ENCODE measurements at places on chromosomes 5 and 9.

DNA sequence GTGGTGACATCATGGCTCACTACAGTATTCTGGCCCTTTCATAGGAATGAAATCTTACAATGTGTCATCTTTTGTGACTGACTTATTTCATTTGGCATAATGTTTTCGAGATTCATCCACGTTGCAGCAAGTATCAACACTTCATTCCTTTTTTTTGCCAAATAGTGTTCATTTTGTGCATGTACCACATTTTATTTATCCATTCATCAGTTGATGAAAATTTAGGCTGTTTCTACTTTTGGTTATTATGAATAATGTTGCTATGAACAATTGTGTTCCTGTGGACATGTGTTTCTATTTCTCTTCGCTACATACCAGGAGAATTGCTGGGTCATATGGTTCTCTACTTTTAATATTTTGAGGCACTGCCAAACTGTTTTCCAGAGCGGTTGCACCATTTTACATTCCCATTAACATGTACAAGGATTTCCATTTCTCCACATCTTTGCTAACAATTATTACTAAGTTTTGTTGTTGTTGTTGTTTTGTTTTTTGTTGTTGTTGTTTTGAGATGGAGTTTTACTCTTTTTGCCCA, 43.5 kb downstream of the RMI1 start:
- no peak for DNase-seq

DNA sequence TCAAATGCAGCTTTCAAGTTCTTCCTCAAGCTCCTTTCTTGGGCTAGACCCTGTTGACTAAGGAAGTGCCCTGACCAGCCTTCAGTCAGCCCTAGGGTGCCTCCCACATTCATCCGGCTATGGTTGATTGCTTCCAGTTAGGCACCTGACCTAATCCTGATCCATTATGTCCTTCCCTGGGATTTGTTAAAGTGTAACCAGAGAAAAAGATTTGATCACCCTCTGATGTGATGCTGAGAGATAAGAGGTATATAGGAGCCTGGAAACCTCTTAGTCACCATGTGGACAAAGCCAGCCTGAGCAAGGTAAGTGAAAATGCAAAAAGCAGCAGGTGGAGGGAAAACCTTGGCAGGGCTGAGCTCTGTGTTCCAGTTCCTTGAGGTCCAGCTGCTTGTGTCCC, 178.8 kb upstream of the ERCC6L2 start:
- DNase-seq: no peak

DNA sequence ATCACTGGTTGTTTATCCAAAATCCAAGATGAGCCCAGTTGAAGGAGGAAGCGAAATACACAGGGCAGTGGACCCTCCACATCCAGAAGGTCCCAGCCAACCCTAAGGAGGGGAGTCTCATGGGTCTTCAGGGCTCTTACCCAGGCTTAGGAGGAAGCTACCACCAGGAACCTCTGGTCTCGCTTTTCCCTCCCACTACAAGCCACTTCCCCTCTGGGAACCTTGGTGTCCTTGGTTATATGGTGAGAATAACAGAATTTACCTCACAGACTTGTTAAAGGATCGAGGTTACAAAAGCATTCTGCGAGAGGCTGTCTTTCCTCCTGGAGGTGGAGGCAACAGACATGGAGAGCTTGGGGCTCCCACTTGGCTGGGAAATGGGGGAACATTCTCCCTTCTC, 3.4 kb downstream of the HIGD2A start:
- DNase-seq: no peak

GRCh38 chr9:137136261-137136880, 2.6 kb upstream of the GRIN1 start:
- no peak for DNase-seq

DNA sequence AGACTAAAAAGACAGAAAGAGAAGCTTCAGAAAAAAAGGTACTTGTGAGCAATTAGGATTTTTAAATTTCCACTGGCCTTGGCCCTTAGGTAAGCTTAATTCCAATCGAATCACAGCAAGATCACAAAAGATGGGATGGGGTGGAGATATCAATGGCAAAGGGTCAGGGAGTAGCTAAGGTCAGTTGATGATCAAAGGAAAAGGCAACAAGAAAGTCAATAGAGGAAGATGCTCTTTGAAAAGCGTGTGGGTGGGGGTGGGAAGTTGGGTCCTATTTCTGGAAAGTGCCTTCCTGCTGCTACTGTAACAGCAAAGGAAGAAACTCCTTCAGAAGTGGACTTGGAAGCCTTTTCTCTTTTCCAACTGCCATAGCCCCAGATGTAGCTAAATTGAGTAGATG, 7.3 kb downstream of the C1QTNF3 start:
- no peak for DNase-seq

GRCh38 chr5:177310757-177311391, 824 bp downstream of the MXD3 start:
- no peak for DNase-seq

- no peak for DNase-seq
Measured at GRCh38 chr5:163565931-163566608, 60.7 kb downstream of the MAT2B start.
